ENCODE measurements at places on chromosomes 12 and 14.
A peak's percentile ranks its signal among the peaks of the same experiment; 100 is the strongest.

GRCh38 chr12:49795654-49796105 is 32.5 kb downstream of the NCKAP5L start:
- no peak for DNase-seq

DNA sequence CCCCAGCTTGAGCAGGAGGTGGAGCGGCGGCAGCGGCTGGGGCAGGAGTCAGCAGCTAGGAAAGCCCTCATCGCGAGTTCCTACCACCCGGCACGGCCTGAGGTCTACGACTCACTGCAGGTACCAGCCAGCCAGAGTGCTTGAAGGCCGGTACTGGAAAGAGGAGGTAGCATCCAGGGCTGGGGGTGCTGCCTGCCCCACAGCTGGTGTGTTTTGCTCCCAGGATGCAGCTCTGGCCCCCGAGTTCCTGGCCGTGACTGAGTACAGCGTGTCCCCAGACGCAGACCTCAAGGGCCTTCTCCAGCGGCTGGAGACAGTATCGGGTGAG is 1.6 kb downstream of the OGFOD2 start:
- DNase-seq, result no peak

DNA sequence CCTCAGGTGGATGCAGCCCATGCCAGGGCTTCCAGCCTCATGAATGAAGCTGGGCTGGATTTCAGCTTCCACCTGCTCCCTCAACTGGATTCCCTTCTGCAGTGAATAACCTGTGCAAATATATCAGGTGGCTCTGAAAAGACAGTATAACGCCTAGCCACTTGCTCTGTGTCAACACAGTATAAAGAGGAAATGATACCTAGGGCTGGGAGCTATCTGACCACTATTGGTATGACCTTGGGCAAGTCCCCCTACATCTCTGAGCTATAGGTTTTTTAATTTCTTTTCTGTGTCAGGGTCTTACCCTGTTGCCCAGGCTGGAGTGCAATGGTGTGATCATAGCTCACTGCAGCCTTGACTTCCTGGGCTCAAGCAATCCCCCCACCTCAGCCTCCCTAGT is 19.8 kb downstream of the ISM2 start:
- no peak for DNase-seq

- peak; percentile 22 for DNase-seq
Measured at GRCh38 chr14:76227450-76228050, 75.8 kb downstream of the GPATCH2L start.

GRCh38 chr12:15629761-15630160 is 159.4 kb downstream of the EPS8 start:
- no peak for DNase-seq

DNA sequence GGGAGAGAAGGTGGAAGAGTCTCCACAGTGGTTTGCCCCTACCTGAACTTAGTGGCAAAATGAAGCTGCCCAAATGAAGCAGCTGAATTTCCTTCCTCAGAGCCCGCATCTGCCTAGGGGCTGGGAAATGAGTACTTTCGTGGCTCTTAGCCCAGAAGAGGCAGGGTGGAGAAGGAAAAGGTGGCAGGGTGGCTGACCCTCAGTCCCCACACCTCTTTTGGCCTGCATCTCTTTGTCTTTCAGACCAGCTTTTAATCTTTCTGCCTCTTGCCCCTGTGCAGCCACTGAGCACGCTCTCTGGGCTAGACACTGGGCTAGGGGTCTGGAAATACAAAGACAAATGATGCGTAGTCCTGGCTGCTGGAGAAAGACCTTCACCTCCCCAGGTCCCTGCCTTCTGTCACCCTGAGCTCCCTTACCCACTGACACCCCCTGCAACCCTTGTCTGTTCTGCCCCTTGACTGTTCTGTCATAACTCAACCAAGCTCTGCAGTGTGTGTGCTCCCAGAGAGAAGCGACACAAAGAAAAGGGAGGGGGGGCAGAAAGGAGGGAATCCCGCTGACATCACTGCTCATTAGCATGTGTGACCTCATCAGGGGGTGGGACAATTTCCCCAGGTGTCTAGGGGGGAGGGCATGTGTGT is 371 bp upstream of the REM2 start:
- no peak for DNase-seq

- DNase-seq, result no peak
Measured at GRCh38 chr12:85527192-85527591, 247.2 kb downstream of the ALX1 start.

DNA sequence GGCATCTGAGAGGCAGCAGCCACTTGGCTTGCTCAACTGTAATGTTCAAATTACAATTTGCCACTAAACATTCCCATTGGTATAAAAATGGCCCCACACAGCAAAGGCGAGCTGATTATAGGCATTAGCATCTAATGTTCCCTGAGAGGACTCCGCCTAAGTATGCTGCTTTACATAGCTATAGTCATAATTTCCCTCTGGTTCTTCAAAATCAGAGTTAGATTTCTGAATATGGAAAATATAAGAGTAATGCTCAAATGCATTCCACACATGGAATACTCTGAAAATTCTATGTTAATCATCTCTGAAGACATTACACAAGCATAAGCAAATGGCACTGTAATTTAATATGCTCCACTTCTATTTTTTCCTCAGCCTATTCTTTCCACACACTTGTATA is 83.7 kb upstream of the BTG1 start:
- DNase-seq, result no peak

DNA sequence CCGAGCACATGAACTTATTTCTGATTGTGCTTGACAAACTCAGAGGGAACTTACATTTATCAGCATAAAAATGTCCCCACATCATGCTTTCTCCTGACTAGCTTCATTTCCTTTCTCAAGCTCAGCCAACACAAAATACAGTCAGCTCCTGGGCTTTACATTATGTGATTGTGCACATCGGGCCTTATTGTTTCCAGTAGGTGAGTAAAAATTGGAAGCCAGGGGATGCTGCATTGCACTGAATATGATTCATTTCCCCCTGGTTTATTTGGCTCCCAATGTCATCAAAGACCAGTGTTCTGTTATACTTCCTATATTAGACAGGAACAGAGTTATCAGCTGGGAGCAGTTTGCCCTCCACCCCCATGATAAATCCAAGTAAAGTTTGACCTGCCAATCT is 521.8 kb downstream of the RMST start:
- DNase-seq, result no peak

Measured in AG09319 (cell line).